Activated CD4-positive, CD25-positive, alpha-beta regulatory T cell treated with anti-CD3 and anti-CD28 coated beads, Interleukin-2, amount 50 U/mL, for 72 hours (primary cell): ENCODE measurements at places on chromosomes 3 and 15.

GRCh38 chr3:37520907-37521341 lies 340.8 kb upstream of the CTDSPL start:
- DNase-seq = no peak

GRCh38 chr3:365268-365667 lies 168.7 kb downstream of the CHL1 start:
- DNase-seq = no peak

DNA sequence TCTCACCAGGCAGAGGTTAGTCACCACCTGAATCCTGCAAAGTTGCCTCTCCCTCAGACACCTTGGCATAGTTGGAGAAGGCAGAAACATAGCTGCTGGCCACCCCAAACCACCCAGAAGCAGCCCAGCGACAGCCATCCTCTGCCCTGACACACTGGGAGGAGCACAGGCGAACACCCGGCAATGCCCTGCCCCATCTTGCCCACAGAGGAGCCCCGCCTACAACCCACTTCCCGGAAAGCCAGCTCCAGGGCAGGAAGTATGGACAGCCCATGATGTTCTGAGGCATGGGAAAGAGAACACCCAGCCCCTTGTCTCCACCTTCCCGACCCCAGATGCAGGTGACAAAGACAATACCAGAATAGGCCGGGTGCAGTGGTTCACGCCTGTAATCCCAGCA lies 12.6 kb upstream of the SHISA5 start:
- DNase-seq = no peak

- no peak for DNase-seq
Observed at GRCh38 chr15:42332331-42332730, 27.0 kb upstream of the CAPN3 start.

- no peak for DNase-seq
Observed at GRCh38 chr15:90844696-90845095, 23.7 kb upstream of the FURIN start.

- DNase-seq = no peak
Observed at GRCh38 chr15:101526442-101526841, 36.9 kb upstream of the PCSK6 start.

GRCh38 chr3:10357095-10357494 lies 36.2 kb upstream of the SEC13 start:
- DNase-seq = no peak

DNA sequence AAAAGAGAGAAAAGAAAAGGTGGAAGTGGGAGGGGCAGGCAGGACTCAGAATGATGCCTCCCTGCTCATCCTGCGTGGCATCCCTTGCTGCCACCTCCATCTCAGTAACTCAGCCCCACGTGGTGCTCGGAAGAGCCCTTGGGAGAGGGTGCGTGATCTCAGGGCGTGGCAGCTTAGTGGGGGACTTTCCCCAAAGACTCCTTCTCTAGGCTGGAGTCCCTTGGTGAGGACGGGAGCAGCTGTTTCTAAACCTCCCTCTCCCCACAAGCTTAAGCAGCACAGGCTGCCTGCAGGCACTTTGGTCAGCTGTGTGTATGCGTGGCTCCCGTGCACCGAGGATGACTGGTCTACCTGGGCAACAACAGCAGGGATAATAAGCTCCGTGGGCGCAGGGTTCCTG lies 7.4 kb upstream of the ANPEP start:
- DNase-seq = no peak

GRCh38 chr3:27553886-27554540 lies 69.8 kb upstream of the SLC4A7 start:
- no peak for DNase-seq

DNA sequence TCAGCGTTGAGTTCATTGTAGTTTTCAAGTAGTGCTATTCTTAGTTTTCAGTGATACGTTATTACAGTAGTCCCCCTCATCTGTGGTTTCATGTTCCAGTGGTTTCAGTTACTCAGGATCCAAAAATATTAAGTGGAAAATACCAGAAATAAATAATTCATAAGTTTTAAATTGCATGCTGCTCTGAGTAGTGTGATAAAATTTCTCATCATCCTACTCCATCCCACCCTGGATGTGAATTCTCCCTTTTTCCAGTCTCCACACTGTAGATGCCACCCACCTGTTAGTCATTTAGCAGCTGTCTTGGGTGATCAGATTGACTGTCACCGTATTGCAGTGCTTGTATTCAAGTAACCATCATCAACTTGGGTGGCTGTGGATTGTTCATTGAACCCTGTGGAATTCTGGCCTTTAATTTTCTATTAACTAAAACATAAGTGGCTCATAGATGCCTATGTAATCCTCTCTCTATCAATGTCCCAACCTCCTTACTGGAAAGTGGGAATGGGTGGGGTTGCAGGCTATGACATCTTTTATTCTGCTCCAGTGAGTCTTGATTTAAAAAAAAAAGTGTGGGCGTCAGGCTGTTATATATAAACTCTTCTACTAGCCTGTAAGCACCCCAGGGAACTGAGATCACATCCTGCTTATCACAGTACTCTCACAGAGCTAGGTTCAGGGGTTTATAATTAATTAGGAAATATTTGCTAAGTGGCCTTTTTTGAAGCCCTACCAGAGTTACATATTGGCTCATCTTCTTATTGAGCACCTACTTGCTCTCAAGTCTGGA lies 97.5 kb downstream of the CFAP20DC start:
- no peak for DNase-seq

- DNase-seq = no peak
Observed at GRCh38 chr15:57379487-57379886, 3.2 kb downstream of the CGNL1 start.
